ENCODE measurements at places on chromosomes 7 and 10.

DNA sequence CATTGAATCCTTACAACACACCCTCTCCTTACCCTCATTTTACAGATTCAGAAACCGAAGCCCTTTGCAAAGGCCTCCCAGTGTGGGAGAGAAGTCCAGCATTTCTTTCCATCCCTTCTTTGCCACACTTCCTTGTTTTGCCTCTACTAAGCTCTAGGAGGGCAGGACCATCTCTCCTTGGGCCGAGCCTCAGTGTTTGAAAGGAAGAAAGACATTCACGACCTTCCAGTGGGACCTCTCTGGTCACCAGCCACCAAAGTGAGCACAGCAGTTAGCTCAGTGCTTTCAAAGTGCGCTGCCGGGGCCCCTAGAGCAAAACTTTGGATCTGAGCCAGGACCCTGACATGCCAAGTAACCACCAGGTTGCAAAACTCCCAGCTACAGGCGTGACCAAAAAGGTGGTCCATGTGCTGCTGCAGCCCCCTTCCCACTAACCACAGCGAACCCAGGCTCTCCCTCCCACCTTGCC lies 12.4 kb downstream of the CTBP2 start:
- DNase-seq: no peak

- DNase-seq: no peak
These were observed 43.9 kb downstream of the CDH23 start for GRCh38 chr10:71440506-71441035.

- peak; percentile 70 for DNase-seq
These were observed 112.0 kb downstream of the UBE2H start for GRCh38 chr7:129840757-129841156.

DNA sequence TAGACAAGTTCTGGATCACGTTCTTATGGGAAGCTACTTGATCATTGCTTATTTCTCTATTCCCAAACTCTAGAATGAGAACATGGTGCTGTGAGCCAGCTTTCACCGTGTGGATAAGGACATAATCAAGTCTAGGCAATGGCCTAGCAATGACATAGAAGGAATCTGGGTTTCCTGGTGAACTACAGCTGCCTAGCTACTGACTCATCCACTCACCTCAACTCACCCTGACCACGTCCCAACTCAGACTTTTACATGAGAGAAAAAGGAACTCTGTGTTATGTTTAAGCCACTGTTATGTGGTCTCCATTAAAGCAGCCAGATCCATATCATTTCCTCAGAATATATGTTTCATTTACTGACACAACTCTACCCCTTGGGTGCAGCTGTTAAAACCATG lies 18.8 kb upstream of the MET start:
- DNase-seq: peak; percentile 85

DNA sequence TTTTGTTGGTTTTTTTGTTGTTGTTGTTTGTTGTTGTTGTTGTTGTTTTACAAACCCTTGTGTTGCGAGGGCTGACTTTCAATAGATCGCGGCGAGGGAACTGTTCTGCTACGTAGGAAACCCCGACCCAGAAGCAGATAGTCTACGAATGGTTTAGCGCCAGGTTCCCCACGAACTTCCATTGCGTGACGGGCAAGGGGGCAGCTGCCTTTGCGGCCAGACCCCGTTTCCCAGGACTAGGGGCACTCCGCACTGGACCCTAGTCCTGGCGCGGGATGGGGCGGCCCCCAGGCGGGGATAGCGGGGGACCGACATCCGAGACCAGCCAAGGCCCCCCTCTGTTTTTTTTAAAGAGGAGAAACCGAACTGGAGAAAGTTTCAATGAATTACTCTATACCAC lies 119.6 kb downstream of the LRRTM3 start:
- no peak for DNase-seq

GRCh38 chr7:138668229-138668596 lies 32.9 kb downstream of the SVOPL start:
- DNase-seq: no peak

- no peak for DNase-seq
These were observed 311.2 kb upstream of the PHF14 start for GRCh38 chr7:10662491-10662890.

DNA sequence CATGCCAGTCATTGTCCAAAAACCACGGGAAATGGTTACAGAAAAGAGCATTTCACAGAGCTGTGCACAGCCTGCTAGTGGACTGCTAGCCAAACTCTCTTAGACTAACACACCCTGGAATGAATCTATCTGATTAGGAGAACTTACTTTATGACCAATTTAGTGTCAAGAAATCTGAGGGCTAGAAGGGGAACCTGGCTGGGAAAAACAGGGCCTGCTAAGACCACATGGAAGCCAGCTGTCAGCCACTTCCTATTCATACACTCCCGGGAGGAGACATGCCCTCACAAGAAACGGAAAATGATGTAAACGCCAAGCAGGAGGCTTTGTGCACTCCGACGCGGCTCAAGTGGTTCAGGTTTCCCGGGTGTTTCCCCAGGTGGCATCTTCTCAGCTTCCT lies 54.8 kb downstream of the MPP7 start:
- DNase-seq: peak; percentile 26

DNA sequence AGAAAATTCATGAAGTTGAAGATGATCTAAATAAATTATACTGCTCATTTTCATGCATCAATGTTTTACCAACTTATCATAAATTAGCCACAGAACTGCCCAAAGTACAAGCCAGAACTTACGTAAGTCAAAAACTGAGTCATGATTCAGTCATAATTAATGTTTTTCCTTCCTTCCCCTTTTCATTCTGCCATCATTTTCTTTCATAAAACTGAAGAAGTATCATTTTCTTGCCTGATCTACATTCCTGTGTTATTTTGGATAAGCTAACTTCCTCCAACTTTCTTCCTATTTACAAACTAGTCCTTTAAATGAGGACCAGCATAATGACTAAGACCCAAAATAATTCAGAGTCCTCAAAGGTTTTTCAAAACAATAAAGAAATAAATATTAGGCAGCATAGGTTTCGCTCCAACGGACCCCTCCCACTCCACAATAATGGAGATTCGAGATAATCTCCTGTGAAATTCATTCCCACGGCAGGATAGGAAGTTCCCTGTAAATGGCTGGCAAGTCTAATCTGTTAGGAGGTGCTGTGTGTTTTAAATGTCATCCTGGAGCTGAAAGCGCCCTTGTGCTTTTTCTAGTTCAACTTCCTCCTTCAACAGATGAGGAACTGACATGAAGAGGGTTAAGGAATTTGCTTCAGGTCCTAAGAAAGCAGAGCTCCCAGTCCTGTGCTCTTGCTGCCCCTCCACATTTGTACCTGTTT lies 218.9 kb downstream of the DOCK4 start:
- DNase-seq: peak; percentile 52

DNA sequence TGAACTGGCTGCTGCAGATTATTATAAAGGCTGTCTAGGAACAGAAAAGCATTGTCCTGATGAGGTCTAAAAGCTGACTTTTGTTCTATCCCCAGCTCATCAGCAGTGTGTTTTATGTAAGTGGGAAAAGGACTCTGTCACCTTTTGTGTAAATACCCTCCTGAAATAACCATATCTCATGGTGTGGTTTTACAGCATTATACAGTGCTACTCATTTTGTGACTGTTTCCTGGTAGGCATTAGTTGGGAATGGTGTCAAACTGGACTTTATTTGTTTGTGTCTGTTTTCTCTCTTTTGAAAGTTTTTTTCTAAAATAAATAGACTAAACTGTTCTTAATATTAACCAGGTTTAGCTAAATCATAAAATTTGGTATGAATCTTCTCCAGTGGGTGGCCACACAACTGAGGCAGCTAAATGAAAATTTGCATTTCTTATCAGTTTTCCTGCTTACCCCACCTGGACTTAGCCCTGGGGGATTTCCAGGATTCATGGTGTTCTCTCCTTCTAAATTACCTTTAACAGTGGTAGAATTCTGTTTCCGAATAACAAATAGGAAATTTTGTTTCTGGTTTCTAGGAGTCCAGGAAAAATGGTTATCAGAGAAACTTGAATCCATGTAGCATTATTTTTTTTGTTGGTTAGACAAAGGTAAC lies 140.9 kb downstream of the LHFPL3 start:
- no peak for DNase-seq

- peak; percentile 22 for DNase-seq
These were observed 131.1 kb downstream of the KCND2 start for GRCh38 chr7:120404042-120404441.

DNA sequence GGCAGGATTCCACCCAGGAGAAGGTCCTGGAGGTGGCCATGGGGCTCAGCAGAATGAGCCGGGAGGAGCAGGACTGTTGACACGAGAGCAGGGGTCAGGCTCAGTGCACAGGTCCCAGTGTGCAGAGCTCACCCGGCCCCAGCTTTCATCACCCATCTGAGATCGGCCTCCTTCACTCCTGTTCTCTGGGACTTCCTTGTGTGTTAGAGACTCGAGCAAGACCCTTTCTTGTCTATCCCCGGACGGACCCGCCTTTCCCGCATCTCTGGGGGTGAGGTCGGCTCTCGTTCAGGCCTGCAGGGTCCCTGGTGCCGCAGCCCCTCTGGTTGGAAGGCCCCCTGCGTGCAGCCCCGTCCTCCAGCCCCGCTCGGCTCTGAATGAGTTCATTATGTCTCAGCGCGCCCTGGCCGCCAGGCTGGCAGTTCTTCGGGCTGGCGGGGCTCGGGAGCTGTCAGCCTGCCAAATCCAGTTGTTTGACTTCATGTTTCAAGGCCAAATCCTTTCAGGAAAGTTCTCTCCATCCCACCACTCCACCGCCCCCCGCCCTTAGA lies 127.9 kb downstream of the LHPP start:
- DNase-seq: peak; percentile 38

GRCh38 chr7:22220941-22221340 lies 136.0 kb downstream of the RAPGEF5 start:
- DNase-seq: no peak

DNA sequence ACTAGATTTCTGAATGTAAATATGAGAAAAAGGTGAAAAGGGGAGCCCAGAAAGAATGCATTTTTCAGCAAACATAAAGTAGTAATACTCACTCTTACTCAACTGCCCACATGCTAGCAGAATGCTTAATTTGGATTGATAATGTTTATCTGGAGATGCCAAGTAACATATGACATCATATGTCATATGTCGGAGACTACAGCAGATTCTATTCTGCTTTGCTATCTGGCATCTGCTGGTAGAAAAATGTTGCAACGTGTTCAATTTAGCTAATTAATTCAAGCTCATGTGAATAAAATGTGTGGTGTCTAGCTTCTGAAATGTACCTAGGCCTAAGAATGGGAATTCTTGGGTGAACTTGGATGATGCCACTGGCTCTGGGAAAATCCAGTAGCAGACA lies 4.5 kb downstream of the BBIP1 start:
- no peak for DNase-seq
